Breast epithelium (tissue), 4 donors: ENCODE measurements at places on chromosomes 4 and X.

GRCh38 chrX:103464774-103465117 is 54.5 kb downstream of the RAB40A start:
- no peak overlapping the region for H3K27ac ChIP-seq
- peak; percentile 61 for DNase-seq
- H3K36me3 ChIP-seq: no peaks in the 10 kb centered on the region
- H3K4me1 ChIP-seq: no peaks in the 10 kb centered on the region
- peaks cover 47% of the 10 kb centered on the region for H3K27me3 ChIP-seq

GRCh38 chrX:18674417-18674787 is 2.5 kb upstream of the RS1 start:
- peak overlapping the region; percentile 40 for H3K27ac ChIP-seq
- DNase-seq: peak; percentile 51
- no peaks in the 10 kb centered on the region for H3K4me1 ChIP-seq
- H3K36me3 ChIP-seq: no peaks in the 10 kb centered on the region
- H3K27me3 ChIP-seq: no peaks in the 10 kb centered on the region

DNA sequence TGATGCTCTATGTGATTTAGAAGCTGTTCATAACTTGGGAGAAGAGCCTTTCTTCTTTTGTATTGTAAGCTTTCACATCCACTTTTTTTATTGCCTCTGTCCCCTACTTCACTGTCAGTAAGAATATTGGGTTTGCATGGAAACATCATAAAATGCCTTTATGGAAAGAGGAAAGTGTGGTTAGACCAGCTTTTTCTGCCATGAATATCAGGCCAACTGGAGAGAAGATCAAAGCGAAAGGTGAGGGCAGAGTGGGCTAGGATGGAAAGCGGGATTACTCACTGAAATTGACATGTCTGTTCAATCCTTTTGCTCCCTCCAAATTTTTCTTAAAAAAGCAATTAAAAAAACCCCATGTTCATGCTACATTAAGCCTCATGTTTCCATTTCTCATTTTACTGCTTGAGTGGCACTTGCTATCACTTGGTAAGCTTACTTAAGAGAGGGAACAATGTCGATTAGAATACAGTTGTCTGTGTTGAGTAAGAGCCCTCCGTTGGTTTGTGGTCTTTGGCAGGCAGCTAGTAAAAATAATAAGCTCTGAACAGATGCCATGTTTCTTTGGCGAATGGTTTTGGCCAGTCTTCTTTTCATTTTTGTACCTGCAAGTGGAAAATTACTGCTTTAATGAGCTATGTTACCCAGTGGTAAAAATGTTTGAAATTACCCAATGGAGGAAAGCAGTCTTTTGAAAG is 35.9 kb downstream of the SUPT20HL1 start:
- no peak overlapping the region for H3K4me3 ChIP-seq
- H3K36me3 ChIP-seq: no peaks in the 10 kb centered on the region
- H3K4me1 ChIP-seq: no peaks in the 10 kb centered on the region
- DNase-seq: no peak

DNA sequence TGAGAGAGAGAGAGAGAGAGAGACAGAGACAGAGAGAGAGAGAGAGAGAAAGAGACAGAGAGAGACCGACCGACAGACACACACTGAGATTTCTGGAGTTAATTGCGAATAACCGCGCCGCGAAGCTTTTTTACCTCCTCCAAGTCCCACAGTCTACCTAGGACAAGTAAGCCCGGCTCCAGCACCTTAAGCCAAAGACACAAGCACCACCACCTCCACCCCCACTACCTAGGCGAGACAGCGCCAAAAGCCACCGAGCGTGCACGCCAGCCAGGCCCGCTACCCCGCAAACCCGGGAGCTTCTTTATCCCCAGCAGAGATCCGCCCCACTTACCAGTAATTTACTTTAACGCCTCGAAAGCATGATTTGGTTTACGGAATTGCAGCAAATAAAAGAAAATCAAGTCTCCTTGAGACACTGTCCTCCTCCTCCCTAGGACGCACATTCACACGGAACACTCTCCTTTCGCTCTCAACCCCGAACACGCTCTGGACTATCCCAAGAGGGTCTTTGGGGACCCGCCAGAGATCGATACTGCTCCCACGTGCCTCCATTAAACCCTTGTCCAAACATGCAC is 649.6 kb upstream of the DIPK2B start:
- DNase-seq: no peak
- no peaks in the 10 kb centered on the region for H3K4me1 ChIP-seq
- H3K27me3 ChIP-seq: peaks cover 48% of the 10 kb centered on the region
- no peaks in the 10 kb centered on the region for H3K36me3 ChIP-seq

DNA sequence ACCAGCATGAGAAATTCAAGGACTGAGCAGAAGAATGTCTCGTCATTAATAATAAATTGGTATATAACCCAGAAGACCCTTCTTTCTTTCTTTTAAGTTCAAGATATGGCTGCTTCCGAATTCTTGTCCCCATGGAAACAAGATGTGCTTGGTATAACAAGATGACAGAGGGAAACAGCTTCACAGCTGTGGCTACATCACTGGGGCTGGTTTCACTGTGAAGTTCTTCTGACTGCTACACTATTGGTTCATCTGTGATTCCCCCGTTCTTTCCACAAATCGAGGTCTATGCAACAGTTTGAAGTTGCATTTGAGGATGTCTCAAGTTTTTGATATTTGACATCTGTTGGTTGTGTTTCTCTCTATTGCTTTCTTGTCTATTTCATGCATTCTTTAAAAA is 12.3 kb upstream of the DTHD1 start:
- no peaks in the 10 kb centered on the region for H3K36me3 ChIP-seq
- no peaks in the 10 kb centered on the region for H3K27me3 ChIP-seq
- no peak for DNase-seq
- H3K4me1 ChIP-seq: no peaks in the 10 kb centered on the region

DNA sequence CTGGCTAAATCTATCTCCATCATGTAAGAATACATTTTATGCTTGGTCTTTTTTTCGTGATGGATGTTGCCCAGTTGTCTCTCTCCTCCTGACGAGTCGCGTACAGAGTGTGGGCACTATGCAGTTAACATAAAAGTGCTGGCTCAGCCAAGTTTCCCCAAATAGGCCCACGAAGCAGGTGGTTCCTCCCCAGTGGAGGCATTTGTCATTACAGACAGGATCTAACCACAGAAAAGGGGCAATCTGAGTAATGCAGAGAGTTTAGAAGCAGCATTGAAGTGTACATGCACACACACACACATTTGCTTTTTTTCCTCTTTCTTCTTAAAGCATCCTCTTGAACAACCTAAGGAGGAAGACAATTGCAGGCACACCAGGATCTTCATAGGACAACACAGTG is 188.7 kb upstream of the VCX start:
- H3K4me3 ChIP-seq: no peak overlapping the region
- H3K27me3 ChIP-seq: no peaks in the 10 kb centered on the region
- H3K27ac ChIP-seq: no peak overlapping the region

- no peak overlapping the region for H3K27ac ChIP-seq
- H3K27me3 ChIP-seq: no peaks in the 10 kb centered on the region
- H3K4me3 ChIP-seq: no peak overlapping the region
- H3K36me3 ChIP-seq: no peaks in the 10 kb centered on the region
- H3K4me1 ChIP-seq: no peaks in the 10 kb centered on the region
Observed at GRCh38 chr4:71211748-71212147, 127.1 kb upstream of the SLC4A4 start.

DNA sequence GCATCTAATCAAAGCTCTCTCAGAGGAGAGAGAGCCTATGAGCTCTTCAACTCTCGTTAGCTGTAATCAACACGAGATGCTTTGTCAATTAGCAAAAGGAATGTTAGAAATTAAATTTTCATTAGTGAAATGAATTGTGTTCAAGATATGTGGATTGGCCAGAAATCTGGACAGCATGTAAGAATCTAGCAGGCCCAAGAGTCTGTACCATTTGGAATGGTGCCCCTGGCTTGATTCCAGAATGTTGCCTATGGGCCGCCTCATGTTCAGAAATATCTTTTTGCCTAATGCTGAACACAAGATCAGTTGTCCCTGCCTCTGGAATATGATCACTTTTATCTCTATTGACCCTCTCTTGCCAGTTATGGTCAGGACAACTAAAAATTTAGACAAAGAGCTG is 88.2 kb downstream of the RBM46 start:
- H3K27ac ChIP-seq: no peak overlapping the region
- no peaks in the 10 kb centered on the region for H3K36me3 ChIP-seq
- no peak for DNase-seq
- H3K4me1 ChIP-seq: no peaks in the 10 kb centered on the region

GRCh38 chr4:5730993-5731990 is 20.3 kb downstream of the EVC start:
- DNase-seq: no peak
- H3K4me1 ChIP-seq: no peaks in the 10 kb centered on the region
- H3K27me3 ChIP-seq: no peaks in the 10 kb centered on the region
- H3K36me3 ChIP-seq: no peaks in the 10 kb centered on the region
- H3K27ac ChIP-seq: no peak overlapping the region

DNA sequence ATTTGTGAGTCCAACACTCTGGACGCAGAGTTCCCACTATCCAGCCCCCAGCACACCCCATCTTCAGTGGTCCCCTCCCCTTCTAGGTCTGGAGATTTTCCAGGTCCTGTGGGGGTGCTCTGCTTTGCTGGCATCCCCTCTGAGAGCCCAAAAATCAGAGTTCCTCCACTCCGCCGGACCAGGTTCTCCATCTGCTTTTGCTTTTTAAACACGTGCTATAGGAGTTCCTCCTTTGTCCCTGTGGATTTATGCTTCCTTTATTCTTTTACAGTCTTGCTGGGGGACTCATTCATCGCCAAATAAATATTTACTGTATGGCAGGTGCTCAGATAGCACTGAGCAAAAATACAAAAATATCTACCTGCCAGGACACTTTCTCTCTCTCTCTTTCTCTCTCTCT is 324.7 kb downstream of the STK32B start:
- DNase-seq: no peak
- H3K27me3 ChIP-seq: no peaks in the 10 kb centered on the region
- H3K4me3 ChIP-seq: no peak overlapping the region

GRCh38 chrX:13357925-13358324 is 38.1 kb upstream of the ATXN3L start:
- H3K27me3 ChIP-seq: no peaks in the 10 kb centered on the region
- no peaks in the 10 kb centered on the region for H3K36me3 ChIP-seq
- peak; percentile 37 for DNase-seq

DNA sequence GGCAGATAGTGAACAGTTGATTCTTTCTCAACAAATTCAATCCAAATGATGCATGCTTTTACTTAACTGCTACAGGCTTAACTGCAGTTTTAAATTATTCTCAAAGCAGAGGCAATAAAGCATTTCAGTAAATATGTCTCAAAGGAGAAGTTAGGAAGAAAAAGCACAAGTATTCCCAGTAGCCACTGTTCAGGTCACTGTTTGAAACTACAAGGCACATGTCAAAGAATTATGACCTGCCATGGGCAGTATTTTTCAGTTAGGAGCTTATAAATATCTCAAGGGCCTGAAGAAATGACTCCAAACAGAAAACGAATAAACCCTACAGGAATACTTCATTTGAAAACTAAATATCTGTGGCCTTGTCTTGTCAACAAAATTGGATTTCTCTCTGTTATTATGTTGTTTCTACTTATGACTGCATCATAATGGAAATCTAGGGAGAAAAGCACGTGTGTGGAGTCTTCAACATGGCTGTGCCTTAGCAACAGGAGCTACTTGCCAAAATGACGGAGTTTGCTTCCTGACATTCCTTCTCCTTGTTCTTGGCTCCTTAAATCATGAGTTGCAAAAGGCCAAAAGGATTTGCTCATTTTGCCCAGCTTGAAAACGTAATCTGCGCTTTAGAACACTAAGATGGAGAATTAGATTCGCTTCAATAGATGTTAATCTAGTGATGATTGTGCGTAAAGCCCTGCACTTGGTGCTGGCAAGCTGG is 67.6 kb upstream of the GPR101 start:
- no peaks in the 10 kb centered on the region for H3K36me3 ChIP-seq
- H3K4me1 ChIP-seq: no peaks in the 10 kb centered on the region
- no peak overlapping the region for H3K27ac ChIP-seq

DNA sequence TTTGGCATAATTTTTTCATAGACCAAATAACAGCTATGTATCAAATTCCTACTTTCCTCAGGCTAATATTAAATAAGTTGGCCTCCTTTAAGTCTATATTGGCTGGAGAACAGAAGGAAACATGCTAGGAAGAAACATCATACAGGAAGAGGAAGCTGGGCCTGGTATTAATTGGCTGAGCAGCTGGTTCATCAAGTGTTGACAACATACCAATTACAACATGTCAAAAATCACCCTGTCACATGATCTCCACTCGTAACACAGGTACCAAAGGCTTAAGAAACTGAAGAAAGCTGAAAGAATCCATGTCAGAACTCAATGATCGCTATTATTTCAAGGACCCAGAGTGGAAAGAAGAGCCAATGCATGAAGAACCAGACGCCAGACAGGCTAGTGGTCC is 10.5 kb downstream of the WDFY3 start:
- peaks cover 26% of the 10 kb centered on the region for H3K4me1 ChIP-seq
- no peaks in the 10 kb centered on the region for H3K36me3 ChIP-seq
- H3K27me3 ChIP-seq: no peaks in the 10 kb centered on the region
- H3K27ac ChIP-seq: no peak overlapping the region
- no peak for DNase-seq
- H3K4me3 ChIP-seq: no peak overlapping the region

- H3K4me3 ChIP-seq: no peak overlapping the region
- no peak for DNase-seq
- H3K27ac ChIP-seq: no peak overlapping the region
Observed at GRCh38 chrX:79524642-79525041, 157.5 kb upstream of the ITM2A start.

GRCh38 chrX:150355913-150356312 is 7.2 kb upstream of the MAMLD1 start:
- H3K36me3 ChIP-seq: no peaks in the 10 kb centered on the region
- H3K4me1 ChIP-seq: no peaks in the 10 kb centered on the region
- no peak overlapping the region for H3K27ac ChIP-seq
- peaks cover 15% of the 10 kb centered on the region for H3K27me3 ChIP-seq

DNA sequence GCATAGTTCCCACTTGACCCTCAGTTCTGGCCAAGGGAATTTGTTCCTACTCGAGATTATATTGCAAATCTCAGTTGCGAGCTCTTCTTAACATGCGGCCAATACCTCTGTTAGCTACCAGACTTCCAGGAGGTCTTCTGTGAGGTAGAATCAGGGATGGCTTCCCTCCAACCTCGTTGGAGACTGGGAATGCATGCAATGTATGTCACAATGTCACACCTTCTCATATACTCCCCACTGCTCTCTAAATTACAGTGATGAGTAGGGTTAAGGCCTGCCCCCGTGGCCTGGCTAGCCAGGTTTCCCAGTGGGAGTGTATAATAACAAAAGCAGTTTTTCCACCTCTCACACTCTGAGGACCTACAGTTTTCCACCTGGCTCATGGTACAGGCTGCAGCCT is 1962.5 kb downstream of the ARAP2 start:
- no peak overlapping the region for H3K27ac ChIP-seq
- DNase-seq: no peak
- H3K4me1 ChIP-seq: no peaks in the 10 kb centered on the region
- H3K36me3 ChIP-seq: peaks cover 4% of the 10 kb centered on the region
- H3K4me3 ChIP-seq: no peak overlapping the region
